ENCODE measurements at places on chromosomes 7 and 10.
A peak's percentile ranks its signal among the peaks of the same experiment; 100 is the strongest.

GRCh38 chr10:124674768-124675222 is 69.4 kb downstream of the FAM53B start:
- no peak for DNase-seq

- no peak for DNase-seq
These were observed 48.6 kb upstream of the KIF5B start for GRCh38 chr10:32104622-32105509.

GRCh38 chr10:92590623-92591549 is 2.0 kb upstream of the KIF11 start:
- DNase-seq: peak; percentile 54

- no peak for DNase-seq
These were observed 101.2 kb downstream of the GRID1 start for GRCh38 chr10:86265236-86265894.

GRCh38 chr10:17075533-17076359 is 53.9 kb downstream of the CUBN start:
- no peak for DNase-seq

DNA sequence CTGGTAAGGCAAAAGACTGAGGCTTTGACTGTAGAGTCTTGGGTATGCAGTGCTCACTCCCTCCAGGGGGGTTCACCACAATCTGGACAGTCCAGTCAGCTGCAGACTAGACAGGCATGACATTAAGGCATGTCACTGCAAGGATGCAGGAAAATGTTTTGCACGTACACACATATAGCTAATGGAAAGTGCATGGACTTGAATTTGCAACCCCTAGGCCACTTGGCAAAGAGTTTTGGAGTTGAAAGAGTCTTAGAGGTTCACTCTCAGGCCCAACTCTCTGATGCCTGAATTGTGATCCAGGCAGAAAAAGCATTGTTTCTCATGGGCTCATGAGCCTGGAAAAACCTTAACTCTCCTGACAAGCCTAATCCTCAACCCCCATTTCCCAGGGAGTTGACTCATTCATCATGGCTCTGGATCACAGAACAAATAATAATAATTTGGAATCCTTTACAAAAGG is 51.9 kb downstream of the LAMB4 start:
- no peak for DNase-seq

DNA sequence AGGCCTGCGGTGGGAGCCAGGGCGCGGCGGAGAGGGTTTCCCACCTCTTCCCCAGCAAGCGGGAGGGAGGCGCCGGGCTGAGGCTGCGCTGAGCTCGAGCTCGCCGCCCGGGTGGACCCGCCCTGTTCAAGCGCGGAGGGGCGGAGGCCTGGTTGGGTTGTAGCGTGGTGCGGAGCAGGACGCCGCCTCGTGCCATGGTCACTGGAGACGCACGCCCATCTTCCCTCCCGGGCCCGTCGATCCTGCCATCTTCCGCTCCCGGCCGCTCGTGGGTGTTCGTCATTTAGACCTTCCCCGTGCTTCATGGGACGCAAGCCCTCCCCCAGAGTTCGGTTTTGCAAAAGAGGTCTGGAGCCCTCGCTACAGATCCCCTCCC is 9.3 kb upstream of the EN2 start:
- DNase-seq: peak; percentile 50

DNA sequence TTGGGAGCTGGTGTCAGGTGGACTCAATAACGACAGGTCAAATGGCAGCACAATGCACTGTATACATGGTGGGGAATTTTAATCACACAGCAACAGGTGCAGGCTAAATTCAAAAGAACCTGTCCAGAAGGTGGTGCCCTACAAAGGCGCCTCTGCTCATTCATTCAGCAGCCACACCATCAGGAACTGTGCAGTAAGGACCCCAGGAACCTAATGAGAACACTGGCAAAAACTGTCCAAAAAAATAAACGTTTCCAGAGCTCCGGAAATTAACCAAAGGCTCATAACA is 21.9 kb upstream of the CRYGN start:
- DNase-seq: no peak

- DNase-seq: no peak
These were observed 42.5 kb downstream of the LRRC4 start for GRCh38 chr7:127988751-127989150.

Data from cerebellar cortex (tissue), 1 donor.